ENCODE measurements at places on chromosomes 1 and 21. TPM values are rescaled to one million over a fixed set of nuclear protein-coding genes. Genes with fewer than 3 reads are reported as not detected.

The CDA gene
- 0.68 TPM for total RNA-seq

The CD1B gene
- not detected for total RNA-seq

The KLHL21 gene
- 96.0 TPM for total RNA-seq

The DNASE2B gene
- not detected for total RNA-seq

The ADAMTS5 gene
- total RNA-seq = not detected

The FBXO2 gene
- total RNA-seq = 65.7 TPM
